NCI-H2081 treated with DMSO at 0.1 percent for 48 hours (cell line): ENCODE measurements at places on chromosomes 7 and 10.

- DNase-seq, result no peak
Observed at GRCh38 chr7:83149466-83149865, 13.2 kb downstream of the PCLO start.

DNA sequence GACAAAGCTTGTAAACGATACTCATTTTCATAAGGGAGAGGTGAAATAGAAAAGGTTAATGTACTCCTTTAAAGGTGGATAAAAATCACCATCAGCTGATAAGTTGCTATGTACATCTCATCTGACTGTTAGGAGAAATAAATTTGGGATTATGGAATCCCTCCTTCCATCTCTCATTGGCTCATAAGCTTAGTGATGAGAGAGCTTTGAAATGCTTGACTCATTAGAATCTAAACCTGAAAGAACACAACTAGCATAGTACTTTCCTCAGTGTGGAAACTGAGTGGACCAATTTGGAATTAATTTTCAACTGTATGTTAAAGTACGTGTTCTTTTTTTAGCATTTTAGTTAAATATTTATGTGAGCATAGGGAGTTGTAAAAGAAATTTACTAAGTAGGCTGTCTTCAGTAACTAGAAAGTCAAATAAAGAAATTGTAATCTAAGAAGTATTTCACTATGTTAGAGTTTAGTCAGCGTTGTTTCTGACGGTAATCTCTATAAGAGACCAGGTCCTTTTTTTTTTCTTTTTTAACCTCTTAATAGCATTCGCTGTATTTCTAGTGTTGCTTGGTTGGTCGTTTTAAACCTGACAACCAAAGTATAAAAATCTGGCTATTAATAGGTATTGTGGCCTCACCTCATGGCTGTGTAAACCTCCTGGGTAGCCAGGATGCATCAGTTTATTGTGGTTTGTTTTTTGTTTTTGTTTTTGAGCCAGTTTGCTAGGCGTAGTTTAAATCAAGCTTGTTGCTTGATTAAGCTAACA lies 34.4 kb downstream of the FHIP2A start:
- DNase-seq, result no peak

GRCh38 chr10:25288181-25288580 lies 113.4 kb downstream of the GPR158 start:
- no peak for DNase-seq

GRCh38 chr10:101441541-101442455 lies 87.8 kb downstream of the BTRC start:
- DNase-seq, result peak; percentile 62

DNA sequence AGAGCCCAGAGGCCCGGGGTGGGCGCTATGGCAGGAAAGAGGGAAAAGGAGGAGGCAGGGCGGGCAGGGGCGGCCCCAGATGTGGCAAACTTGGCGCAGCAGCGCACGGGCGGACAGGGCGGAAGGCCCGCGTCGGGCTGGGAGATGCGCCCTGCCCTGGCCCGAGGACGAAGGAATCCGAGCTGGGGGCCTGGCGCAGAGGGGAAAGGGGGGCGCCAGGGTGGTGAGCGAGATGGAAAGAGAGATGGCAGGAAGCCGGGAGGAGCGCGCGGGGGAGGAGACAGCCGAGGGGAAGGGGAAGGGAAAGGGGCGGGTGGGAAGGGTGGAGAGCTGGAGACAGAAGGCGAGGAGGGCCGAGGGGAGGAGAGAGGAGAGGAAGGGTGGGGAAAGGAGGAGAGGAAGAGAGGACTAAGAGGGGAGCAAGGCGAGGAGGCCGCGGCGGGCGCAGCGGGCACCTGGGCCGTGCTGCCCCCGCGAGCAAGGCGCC lies at the start of gene MARVELD1:
TSS of gene MARVELD1 (plus strand) at position 392 of the 487 bp plus-strand sequence. CDS start 147 bp downstream, outside the sequence.
- no peak for DNase-seq

- DNase-seq, result no peak
Observed at GRCh38 chr7:120404042-120404441, 131.1 kb downstream of the KCND2 start.

GRCh38 chr7:106199024-106199423 lies 85.8 kb downstream of the NAMPT start:
- no peak for DNase-seq

DNA sequence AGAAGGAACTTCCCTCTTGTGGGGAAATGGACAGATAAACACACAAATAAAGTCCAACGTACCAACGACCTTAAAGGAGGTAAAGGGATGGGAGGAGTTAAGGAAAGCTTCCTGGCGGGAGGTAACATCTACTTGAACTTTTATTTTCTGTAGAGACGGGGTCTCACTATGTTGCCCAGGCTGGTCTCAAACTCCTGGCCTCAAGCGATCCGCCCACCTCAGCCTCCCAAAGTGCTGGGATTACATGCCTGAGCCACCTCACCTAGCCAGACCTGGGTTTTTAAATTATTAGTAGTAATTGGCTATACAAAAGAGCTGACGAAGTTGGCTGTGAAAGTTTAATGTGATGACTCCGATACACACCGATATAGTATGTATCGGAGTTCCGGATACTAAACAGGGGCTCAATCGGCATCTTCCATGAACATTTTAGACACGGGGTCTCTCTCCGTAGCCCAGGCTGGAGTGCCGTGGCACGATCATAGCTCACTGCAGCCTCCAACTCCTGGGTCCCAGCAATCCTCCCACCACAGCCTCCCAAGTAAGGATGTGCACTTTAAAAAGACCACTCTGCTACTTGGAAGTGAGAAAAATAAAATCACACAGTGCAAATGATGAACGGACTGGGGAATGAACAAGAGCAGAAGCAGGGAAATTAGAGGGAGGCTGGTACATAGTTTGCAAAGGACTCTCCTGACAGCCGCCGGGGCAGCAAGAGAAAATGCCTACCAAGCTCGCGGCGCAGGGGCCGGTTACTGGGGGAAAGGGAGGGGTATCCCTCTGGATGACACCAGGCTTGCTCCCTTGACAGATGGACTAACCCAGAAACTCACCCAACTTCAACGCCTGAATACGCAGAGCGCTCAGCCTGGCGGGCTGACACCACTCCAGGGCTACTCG lies 1.0 kb downstream of the BCL7B start:
- no peak for DNase-seq

GRCh38 chr10:103916876-103917275 lies 1.1 kb downstream of the STN1 start:
- no peak for DNase-seq

DNA sequence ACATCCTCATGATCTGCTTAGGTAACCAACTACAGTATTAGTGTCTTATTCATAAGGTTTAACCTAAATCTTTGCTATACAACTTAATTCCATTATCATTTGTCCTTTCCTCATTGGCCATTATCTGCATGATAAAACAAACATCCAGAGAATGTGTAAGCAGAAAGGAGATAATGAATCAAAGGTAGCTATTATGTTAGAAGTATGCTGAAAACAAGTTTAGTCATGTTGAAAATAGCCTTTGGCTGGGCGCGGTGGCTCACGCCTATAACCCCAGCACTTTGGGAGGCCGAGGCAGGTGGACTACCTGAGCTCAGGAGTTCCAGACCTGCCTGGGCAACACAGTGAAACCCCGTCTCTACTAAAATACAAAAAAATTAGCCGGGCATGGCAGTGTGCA lies 78.2 kb downstream of the NT5C2 start:
- DNase-seq, result no peak

GRCh38 chr10:101675115-101675514 lies 19.9 kb downstream of the FBXW4 start:
- no peak for DNase-seq

GRCh38 chr7:142717453-142717852 lies 31.8 kb upstream of the PRSS1 start:
- no peak for DNase-seq

GRCh38 chr10:113991091-113991860 lies 52.4 kb upstream of the ADRB1 start:
- DNase-seq, result no peak

DNA sequence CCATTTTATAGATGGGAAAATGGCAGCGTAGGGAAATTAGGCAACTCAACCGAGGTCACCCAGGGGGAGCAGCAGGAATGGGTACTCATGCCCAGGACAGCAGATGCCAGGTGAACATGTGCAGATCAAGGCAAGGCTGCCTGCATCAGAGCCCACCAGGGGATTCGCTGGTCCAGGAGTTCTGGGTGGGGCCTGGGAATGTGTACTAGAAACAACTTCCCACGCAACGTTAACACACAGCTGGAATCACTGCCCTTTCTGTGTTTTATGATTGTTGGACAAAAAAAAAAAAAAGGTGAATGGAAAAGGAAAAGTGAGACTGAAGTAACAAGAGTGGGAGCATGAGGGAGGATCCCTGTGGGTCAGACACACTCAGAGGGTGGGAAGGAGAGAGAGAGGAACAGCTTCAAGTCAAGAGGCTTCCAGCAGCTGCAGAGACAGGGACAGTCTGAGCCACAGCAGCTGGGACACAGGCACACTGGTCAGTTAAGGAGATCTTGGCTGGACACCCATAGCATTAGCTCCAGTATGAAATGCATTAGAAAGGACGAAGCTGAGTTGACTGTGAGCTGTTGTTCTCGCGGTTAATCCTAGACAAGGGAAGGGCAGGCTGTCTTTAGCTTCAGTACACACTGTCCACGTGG lies 187.9 kb upstream of the INHBA start:
- DNase-seq, result no peak

- DNase-seq, result no peak
Observed at GRCh38 chr7:129354428-129355157, 79.6 kb upstream of the STRIP2 start.
